Left lung (tissue), 14 donors: ENCODE measurements at places on chromosomes 1 and 21. TPM values are rescaled to one million over a fixed set of nuclear protein-coding genes. Genes with fewer than 3 reads are reported as not detected.

DNA sequence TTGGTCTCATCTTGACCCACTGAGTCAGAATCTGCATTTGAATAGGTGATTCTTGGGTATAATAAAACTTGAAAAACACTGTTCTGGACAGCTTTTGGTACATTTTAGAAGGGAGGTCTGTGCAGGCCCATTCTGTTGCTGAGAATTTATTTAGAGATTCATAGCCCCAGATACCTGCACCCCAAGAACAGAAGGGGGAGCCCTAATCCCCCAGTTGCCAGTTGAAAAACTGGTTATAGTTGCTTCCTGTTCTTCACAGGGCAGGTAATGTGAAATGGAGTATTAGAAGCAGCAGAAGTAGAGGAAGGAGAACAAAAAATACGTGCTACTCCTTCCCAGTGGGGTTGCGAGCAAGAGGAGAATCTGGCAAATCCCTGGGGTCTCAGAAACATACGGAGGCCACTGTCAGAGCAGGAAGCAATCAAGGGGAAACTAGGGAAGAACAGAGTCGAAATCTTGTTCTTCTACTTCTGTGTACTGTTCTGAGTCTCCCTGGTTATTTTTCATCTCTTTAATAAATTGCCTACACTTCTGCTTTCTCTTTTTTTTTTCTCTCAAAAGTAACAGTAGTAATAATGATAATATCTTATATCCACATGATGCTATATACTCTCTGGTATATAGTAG is 4.6 kb upstream of the CLCA2 start:
- DNase-seq: no peak

- no peak for DNase-seq
These were observed 7.6 kb upstream of the CLCA2 start for GRCh38 chr1:86416343-86416742.

GRCh38 chr21:33949516-33950430 is 34.2 kb upstream of the ATP5PO start:
- DNase-seq: no peak

DNA sequence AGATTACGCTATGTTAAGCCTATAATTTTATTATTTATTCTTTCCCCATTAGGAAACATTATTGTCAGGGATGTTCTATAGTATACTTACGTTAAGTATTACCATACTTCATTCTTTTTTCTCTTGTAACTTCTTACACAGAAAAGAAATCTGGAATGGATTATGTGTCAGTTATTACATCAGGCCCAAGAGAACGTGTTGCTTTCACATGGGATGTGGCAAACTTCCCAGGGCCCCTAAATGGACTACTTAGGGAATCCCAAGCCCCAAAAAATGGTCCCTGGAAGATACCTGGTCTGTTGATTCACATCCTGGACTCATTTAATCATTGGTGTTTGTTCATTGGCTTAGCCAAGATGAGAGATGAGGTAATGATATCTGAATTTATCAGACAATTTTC is 249.8 kb downstream of the NRIP1 start:
- DNase-seq: no peak

DNA sequence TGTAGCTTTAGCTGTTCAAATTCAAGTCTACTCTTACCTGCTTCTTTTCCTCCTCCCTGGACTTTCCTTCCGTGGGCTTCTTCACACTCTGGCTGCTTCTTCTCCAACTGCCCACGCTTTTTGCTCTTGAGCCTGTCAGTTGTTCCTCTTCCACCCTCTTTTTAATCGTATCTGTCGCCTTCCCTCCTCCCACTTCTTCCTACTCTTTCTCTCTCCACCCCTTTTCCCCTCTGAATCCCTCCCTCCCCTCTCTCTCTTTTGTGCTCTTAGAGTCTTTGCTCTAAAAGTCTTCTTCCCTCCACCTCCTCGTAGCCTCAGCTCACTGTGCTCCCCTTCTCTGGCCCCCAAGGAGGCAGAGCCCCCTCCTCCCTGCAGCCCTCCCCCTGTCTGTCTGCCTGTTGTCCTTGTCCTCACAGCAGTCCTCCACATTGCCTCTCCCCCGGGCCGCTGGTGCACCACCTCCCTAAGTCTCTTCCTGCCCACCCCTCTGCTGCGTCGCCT is 12.9 kb upstream of the GJA5 start:
- DNase-seq: no peak

GRCh38 chr1:219555806-219556205 is 57.1 kb downstream of the ZC3H11B start:
- no peak for DNase-seq

DNA sequence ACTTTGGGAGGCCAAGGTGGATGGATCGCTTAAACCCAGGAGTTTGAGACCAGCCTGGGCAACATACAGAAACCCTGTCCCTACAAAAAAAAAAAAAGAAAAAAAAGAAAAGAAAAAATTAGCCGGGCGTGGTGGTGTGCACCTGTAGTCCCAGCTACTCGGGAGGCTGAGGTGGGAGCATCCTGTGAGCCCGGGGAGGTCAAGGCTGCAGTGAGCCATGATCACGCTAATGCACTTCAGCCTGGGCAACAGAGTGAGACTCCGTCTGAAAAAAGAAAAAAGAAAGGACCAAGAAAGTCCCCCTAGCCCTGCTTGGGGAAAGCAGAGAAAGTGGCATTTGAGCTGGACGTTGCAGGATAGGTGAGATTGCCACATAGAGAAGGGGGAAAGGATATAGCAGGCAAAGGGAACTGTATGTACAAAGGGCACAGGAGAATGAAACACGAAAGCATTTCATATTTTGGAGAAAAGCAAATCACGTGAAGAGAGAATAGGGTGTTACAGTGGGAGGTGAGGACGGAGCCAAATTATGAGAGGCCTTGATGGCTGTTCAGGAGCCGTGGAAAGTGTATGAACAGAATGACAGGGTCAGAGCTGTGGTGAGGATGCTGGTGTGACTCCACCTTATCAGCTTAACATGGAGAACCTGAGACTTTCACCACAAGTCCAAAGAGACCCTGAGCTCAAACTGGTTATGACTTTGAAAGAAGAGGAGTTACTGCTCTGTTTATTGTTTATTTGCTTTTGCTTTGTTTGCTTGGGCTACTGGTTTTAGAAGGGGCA is 19.5 kb upstream of the LRIG2 start:
- DNase-seq: no peak

DNA sequence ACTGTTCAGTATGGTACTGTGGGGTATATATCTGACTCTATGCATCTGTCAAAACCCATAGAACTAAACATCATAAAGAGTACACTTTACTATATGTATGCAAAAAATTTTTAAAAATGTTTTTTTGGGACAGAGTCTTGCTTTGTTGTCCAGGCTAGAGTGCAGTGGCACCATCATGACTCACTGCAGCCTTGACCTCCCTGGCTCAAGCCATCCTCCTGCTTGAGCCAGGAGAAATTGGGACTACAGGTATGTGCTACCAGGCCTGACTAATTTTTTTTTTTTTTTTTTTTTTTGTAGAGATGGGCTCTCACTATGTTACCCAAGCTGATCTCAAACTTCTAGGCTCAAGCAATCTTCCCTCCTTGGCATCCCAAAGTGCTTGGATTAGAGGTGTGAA is 11.5 kb downstream of the TRIT1 start:
- DNase-seq: no peak

DNA sequence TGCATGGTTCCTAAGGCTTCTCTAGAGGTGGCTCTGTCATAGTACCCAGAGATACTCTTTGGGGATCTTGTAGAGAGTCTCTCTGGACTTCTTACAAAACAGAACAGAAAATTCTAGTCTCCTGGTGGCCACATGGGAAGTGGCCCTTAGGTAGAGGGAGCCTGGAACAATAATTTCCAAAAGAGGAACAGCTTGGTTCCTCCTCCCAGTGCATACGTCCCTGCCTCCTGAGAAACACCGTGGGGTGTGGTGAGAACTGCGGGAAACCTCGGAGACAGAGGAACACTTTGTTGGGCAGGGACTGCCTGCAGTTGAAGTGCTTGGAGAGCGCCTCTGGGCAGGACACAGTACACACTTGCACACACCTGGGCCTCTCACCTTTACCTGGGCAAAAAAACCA is 38.8 kb upstream of the EPHA8 start:
- no peak for DNase-seq

DNA sequence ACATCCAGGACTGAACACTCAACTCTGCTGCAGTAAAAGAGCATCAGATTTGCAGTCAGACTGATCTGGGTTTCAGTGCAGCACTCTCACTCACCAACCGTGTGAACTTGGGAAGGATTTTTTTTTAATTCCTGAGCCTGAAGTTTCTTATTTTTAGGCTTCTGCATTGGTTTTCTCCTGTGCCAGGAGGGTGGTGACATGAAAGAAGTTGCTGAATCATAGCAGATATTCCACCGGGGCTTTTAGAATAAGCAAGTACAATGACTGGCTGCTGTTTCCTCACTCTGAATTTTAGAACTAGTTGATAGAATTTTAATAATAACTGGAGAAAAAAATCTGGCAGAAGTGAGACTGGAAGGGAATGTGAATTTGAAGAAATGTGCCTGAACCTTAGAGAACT is 11.6 kb downstream of the ADAM30 start:
- no peak for DNase-seq

- no peak for DNase-seq
These were observed 135.0 kb downstream of the NAV1 start for GRCh38 chr1:201673915-201674314.

DNA sequence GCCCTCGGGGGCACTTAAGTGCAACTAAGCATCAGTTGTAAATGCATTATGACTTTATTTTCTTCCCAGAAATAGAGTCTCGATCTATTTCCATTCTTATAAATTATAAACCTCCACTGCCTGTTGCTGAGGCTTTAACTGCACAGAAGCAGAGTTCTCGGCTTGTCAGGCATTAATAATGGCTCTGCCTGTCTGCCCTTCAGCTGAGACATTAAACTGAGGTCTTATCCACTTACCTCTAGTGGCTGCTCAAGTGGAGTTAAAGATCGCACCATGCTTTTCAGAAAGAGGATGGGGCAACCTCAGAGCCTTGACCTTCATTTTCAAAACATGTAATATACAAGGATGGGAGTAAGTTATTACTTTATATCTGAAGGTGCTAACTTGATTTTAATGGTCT is 597.6 kb upstream of the PRMT6 start:
- DNase-seq: no peak

GRCh38 chr1:19130468-19130867 is 79.6 kb downstream of the UBR4 start:
- DNase-seq: no peak

DNA sequence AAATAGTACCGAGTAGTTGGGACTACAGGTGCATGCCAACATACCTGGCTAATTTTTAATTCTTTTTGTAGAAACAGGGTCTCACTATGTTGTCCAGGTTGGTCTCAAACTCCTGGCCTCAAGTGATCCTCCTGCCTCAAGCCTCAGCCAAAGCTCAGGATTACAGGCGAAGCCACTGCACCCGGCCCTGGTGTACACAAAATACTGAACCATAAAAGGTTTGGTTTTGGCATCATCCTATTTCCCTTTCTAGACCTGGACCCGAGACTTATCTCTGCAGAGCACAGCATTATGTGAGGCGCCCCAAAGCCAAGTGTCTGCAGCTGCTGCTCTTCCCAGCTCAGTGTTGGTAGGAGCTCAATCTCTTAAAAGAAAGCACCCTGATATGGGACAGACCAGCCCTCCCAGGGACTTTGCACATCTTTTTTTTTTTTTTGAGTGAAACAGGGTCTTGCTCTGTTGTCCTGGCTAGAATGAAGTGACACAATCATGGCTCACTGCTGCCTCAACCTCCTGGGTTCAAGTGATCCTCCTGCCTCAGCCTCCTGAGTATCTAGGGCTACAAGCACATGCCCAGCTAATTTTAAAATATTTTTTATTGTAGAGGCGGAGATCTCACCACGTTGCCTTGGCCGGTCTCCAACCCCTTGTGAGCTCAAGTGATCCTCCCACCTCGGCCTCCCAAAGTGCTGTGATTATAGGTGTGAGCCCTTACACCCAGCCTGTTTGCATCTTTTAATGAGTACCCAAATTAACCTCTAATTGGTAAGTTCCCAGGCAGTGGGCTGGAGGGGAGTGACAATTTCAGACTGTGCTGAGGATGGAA is 20.4 kb downstream of the TEX35 start:
- DNase-seq: no peak

DNA sequence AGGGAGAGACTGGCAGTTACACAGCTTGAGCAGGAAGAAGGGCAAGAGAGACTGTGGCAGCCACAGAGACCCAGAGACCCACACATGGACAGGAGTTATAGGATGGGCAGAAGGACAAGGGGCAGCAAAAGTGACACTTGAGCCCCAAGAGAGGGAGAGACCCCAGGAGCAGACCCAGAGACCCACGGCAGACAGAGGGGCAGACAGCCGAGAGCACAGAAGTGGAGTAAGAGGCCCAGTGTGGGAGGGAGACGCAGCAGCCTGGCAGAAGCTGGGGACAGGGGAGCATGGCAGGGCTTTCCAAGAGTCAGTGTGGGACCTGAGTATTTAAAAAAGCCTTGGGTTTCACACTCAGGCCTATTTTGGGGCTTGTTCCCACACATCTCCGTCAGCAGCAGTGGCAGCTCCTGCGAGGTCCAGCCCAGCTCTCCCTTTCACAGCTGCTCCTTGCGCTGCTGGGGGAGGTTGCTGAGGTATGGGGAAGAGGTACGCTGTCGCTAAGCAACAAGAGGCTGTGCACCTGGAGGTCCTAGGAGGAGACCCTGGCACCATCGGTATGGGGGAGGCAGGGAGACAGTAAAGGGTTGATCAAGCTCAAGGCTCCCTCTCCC is 9.0 kb upstream of the MEF2D start:
- DNase-seq: no peak

DNA sequence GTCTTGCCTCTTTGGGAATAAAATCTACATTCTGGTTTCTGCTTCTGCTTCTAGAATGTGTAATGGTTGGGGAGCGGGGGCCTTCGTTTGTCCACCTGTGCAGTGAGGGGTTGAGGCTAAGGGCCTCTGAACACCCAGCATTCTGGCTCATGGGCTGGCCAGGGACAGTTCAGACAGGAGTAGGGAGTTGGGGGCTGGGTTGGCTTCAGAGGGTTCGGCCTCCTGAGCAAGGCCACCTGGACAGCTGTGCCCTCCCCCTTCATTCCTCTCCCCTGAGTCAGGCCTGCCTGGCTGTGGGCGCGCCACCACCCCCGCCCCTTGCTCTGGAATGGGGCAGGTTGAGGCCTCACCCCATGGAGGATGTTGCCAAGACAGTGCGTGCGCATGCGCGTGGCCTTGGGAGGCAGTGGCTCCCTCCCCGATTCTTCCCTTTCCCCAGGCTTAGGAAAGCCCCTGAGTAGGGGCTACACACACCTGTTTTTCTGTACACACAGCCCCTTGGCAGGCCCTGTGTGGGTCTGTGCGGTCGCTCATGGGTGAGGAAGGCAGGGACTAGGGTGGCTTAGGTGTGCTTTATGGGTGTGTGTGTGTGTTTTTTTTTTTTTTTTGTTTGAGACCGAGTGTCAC is 57.0 kb downstream of the YARS1 start:
- DNase-seq: no peak

- no peak for DNase-seq
These were observed 58.6 kb upstream of the ZNF281 start for GRCh38 chr1:200468264-200469001.

- no peak for DNase-seq
These were observed 110.1 kb downstream of the ST3GAL3 start for GRCh38 chr1:43817304-43817939.

- DNase-seq: no peak
These were observed 27.6 kb downstream of the SKI start for GRCh38 chr1:2255420-2256369.

The KIF17 gene
- 7.3 TPM for polyA plus RNA-seq

The TMCO4 gene
- polyA plus RNA-seq: 18.6 TPM

The LENEP gene
- 1.8 TPM for polyA plus RNA-seq
